ENCODE measurements at places on chromosomes 7 and 10.

DNA sequence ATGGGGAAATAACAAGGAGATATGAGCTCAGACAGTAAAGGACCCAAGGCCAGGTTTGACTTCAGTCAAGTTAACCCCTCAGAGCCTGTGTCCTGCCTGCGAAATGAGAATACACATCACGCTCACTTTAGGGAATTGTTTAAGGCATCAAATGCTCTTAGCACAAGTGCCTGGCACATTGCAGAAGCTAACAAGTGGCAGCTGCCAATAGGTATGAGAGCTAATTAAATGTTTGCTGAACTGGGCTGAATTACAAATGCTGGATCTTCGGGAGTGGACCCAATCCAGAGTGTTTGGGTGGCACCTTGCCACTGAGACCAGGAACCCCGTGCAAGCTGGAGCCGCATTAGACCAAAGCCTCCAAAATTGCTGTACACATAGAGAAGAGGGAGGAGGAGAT lies 136.8 kb downstream of the C10orf90 start:
- DNase-seq: no peak

GRCh38 chr7:131548371-131548770 lies 8.1 kb downstream of the PODXL start:
- no peak for DNase-seq

GRCh38 chr7:17618652-17618974 lies 320.2 kb downstream of the AHR start:
- DNase-seq: no peak

GRCh38 chr7:5598769-5599371 lies 175.2 kb upstream of the TNRC18 start:
- no peak for DNase-seq

DNA sequence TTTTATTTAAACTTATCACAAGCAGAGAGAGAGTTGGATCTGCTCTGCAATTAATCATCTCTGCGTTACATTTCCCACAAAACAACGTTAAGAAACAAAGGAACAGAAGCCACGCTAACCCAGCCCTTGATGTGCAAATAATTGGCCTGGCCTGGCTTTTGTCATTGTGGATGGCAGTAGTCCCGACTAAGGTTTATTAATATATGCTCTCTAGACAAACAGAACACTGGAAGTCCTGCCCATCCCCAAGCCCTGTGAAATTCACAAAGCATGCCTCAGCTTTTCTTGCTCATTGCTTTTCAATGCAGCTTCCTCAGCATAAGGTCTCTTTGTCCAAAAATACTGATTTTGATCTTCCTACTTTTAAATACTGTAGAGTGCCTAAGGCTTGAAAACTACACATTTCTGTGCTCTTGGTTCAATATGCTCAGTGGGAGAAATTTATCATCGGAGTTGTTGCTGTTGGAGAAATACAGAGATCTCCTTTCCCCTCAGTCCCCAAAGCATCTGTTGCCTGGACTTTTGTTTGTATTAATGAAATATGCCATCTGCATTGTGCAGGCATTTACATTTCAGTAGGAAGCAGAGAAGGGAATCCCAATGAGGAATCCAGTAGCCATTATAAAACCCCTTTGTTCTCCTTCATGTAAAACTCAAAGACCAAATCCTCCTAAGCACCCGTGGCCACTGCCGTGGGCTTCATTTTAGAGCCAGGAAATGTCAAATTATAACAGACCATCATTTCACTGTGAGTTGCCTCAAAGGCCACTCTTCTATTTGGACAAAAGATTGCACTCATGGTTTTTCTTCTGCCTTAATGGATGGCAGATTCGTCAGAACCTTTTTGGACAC lies 61.1 kb downstream of the SORCS1 start:
- no peak for DNase-seq

DNA sequence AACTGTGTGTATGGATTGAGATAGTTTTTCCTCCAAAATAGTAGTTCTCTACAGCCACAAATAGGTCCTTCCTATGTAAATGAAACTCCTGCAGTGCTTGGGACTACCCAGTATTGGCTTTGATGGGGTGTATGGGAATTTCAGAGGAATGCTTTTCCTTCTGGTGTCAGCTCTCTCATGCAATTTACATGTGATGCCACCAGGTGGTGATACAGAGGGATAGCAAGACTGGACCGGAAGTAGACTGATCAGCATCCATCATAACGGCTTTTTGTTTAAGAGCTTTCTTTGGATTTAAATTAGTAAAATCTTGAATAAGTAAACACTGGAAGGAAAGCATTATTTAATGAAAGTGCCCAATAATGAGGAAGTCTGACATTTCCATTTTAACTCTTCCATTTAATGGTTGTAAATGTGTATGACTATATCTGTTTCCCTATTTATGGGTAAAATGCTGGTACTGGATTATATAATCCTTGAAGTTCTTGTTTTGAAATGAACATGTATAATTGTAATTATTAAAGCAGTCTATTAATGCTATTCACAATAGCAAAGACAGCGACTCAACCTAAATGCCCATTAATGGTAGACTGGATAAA lies 22.7 kb downstream of the DYNC1I1 start:
- no peak for DNase-seq

- DNase-seq: no peak
These were observed 55.8 kb downstream of the AKR1C4 start for GRCh38 chr10:5252177-5253037.

DNA sequence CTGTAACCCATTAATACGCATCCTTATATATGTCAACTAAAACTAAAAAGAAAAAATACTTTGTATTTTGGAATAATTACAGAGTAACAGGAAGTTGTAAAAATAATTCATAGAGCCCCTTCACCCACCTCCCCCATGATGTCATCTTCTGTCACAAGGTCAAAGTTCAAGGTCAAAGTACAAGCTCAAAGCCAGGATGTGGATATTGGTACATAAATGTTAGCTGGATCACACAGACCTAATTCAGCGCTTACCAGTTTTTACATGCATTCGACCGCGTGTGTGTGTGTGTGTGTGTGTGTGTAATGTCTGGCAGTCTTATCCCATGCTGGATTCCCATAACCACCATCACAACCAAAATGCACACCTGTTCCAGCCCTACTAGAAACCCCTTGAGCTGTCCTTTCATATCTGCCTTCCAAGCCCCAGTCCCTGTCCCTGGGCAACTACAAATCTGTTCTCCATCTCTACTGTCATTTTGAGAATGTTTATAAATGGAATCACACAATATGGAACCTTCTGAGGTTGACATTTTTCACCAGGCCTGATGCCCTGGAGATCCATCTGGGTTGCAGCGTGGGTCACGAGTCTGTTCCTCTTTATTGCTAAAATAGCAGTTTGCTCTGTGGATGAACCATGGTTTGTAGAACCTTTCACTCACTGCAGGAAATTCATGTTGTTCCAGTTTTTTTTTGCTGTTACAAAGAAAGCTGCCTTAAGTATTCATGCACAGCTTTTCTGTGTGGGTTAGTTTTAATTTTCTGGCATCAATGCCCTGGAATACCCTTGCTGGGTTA lies 153.6 kb upstream of the PITRM1 start:
- DNase-seq: no peak

DNA sequence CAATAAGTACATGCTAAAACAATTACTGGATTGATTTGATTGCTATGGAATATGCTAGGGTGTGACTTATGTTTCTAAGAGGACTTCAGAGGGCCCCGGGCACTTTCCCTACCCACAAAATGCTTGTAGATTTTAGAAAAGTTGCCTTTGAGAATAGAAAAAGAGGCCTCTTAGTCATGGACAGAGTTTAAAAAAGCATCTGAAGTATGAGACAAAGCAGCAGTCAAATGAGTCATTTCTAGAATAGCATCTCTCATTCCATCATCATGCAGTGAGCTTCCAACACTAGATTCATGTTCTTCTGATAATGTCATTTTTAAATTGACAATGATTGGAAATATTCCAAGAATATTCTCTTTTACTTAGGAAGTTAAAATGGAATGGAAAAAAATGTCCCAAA lies 675.1 kb upstream of the PCDH15 start:
- DNase-seq: no peak

- DNase-seq: no peak
These were observed 147.4 kb downstream of the PRPF18 start for GRCh38 chr10:13734151-13734550.

DNA sequence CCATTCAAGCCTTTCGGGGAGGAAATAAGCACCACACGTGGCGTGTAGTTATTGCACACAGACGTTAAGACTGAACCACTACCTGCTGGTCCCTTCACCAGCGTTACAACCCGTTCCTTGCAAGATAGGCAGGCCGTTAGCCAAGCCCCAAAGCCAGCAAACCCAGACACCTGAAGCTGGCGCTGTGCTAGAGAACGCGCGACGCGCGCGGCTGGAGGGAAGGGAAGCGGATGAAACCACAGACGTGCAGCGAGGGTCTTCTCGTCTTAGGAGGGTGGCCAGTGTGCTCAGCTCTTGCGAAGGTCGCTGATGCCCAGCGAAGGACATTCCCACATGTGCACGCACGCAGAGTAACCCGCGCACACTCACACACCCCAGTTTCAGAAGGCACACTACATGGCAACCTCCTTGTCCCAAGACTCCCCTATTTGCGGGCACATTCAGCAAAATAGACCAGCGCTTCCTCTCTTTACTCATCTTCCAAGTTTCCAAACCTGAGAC lies 980 bp downstream of the TMEM26 start:
- no peak for DNase-seq

- no peak for DNase-seq
These were observed 625.5 kb downstream of the KCNMA1 start for GRCh38 chr10:77011874-77012811.

DNA sequence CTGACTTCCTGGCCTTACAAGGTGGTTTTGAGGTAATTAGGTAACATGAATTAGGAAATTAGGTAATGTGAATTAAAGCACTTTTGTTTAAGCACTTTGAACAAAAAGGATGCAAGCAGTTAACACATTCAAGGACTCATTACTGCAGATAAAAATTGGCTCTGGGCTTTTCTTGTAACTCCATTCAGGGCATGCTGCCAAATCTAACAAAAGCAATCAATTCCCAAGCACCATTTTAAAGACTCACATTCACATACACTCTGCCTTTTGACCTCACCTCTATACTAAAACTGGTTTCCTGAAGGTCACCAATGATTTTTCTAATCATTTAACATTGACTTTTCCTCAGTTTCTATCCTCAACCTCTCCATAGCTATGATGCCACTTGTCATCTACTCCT lies 251.2 kb upstream of the RHOBTB1 start:
- no peak for DNase-seq

DNA sequence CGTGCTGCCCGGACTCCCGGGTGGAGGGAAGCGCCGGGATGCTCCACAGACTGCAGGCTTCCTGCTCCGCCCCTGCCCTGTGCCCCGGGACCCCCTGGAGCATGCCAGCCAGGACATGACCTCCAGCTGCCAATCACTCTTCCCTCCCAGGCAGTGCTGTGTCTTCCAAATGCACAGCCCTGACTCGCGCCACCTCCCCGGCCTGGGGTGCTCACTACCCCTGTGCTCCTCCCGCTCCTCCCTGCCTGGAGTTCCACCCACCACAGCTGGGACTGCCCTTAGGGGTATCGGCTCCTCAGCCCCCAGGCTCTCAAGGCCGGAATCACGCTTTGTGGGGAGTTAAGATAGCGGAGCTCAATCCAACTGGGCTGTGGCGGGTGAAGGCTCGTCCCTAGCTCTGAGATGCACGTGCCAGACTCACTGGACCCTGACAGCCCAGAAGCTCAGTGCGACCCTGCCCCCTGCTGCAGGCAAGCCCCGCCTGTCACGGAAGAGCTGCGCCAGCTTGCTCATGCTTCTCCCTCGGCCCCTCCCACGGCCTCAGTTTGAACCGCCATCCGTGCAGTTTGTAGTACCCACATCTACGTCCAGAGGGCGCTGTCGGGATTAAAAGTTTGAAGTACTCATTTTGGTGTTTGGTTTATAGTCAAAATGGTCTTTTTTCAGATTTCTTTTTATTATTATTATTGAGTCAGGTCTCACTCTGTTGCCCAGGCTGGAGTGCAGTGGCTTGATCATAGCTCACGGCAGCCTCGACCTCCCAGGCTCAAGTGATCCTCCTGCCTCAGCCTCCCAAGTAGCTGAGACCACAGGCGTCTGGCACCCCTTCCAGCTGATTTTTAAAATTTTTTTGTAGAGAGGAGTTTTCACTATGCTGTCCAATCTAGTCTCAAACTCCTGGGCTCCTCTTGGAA lies 142.5 kb upstream of the TCERG1L start:
- peak; percentile 10 for DNase-seq

DNA sequence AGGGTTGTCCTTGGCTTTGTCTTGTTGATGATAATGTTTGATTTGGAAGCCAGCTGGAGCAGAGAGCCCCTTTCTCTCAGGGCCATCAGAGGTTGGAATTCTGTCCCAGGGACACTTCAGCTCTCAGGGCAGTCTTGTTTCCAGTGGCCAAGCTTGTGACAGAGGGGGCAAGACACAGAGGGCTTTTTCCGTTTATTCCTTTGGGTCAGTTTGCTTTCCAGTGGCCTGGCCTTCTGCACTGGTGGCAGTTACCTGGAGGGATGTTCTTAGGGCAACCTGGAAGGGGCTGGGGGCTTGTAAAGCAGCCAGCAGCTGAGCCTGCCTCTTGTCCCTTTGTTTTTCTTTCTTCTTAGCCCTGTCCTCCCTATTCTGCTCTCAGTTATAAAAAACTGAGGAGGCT lies 62.7 kb downstream of the MTURN start:
- DNase-seq: no peak

- no peak for DNase-seq
These were observed 98.6 kb upstream of the MKX start for GRCh38 chr10:27844223-27844622.

- no peak for DNase-seq
These were observed 35.7 kb upstream of the EBLN1 start for GRCh38 chr10:22253580-22253882.

DNA sequence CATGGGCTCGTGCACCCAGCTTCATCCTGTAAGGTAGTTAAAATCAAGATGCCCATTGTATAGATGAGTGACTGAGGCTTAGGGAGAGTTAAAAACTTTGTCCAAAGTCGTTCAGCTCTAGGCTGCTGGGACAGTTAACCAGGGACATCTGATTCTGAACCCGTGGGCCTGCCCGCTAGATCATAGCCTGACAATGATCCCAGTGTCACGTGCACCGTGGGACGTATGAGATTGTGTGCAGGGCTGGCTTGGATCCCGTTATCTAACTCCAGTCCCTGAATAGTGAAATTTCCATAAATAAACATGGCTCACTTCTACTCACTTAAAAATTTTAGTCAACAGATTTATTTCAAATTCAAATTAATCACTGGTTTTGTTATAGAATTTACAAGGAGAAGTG lies 24.9 kb downstream of the C10orf120 start:
- no peak for DNase-seq

DNA sequence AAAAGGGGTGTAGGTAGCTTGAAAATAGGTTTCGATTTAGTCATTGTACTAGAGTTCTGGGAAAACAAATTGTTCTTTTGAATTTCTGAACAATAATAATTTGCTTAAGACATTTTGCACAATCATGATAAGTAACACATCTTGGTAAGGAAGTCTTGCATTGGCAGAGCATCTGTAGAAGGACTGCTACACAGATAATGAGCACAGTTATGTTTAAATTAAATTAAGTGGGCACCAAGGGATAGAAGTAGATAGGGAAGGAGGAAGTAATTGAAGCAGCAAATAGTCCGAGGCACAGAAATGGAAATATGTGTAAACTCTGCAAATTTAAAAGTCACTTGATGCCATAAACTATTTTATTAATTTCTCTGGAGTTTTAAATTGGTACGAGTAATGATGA lies 122.4 kb downstream of the CHN2 start:
- no peak for DNase-seq

- DNase-seq: no peak
These were observed 16.8 kb downstream of the GIMAP5 start for GRCh38 chr7:150753826-150754603.

GRCh38 chr7:945147-945555 lies 9.3 kb downstream of the ADAP1 start:
- no peak for DNase-seq

Data from NCI-H1436 (cell line).